Sigmoid colon (tissue), 7 donors: ENCODE measurements at places on chromosomes 3 and 15. TPM values are rescaled to one million over a fixed set of nuclear protein-coding genes. Genes with fewer than 3 reads are reported as not detected.

DNA sequence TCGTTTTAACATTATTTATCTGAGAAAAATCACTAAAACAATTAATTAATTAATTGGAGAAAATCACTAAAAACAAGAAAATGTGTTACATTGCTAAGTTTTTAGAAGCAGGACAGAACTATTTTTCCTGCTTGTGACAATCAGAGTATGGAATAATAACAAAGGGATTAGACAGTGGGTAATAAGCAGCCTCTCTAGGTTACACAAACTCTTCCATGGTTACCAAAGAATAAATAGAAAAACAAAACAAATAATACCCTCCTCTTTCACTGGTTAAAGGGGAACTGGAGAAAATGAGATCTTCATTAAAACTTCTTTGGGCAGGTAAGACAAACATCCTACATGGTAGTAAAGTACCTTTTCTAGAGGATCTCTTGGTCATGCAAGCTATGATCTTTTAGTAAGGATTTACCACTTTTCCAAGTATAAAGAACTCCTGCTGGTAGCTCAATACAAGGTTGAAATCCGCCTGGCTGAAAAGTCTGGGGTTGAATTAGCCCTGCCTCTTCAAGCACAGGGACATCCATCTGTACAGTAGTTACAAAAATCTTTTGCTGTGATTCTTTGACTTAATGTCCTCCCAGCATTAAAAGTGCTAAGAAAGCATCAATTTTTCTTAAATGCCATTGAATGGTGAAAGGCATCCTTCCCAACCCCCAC, 2.5 kb upstream of the PLCH1 start:
- no peak overlapping the region for H3K4me3 ChIP-seq
- no peaks in the 10 kb centered on the region for H3K27me3 ChIP-seq
- no peaks in the 10 kb centered on the region for H3K36me3 ChIP-seq
- no peak overlapping the region for H3K27ac ChIP-seq
- DNase-seq: no peak
- H3K4me1 ChIP-seq: peaks cover 6% of the 10 kb centered on the region

GRCh38 chr3:139532976-139533375, 6.6 kb downstream of the RBP1 start:
- H3K4me3 ChIP-seq: no peak overlapping the region
- peak overlapping the region; percentile 68 for H3K27ac ChIP-seq
- H3K36me3 ChIP-seq: no peaks in the 10 kb centered on the region
- H3K27me3 ChIP-seq: no peaks in the 10 kb centered on the region
- peaks cover 36% of the 10 kb centered on the region for H3K4me1 ChIP-seq

DNA sequence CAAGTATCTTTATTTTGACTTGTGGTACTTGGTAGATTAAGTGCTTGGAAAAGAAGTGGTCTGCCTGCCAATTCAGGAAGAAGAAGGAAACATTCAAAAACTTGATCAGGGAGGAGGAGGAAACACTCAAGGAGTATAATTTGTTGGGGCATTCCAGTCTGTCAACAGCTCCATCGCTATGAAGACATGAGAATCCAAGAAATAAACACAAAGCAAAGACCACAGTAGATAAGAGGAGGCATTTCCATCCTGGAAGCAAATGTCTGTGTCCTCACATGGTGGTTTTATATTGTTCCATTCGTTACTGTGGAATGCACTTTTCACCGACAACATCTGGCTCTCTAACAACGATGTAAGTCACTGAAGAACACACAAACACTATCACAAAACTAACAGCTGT, 176.1 kb upstream of the FRMD4B start:
- H3K4me1 ChIP-seq: no peaks in the 10 kb centered on the region
- H3K27ac ChIP-seq: no peak overlapping the region
- no peak for DNase-seq
- H3K36me3 ChIP-seq: no peaks in the 10 kb centered on the region
- no peaks in the 10 kb centered on the region for H3K27me3 ChIP-seq
- H3K4me3 ChIP-seq: no peak overlapping the region

Gene ETV5
- total RNA-seq: 7.5 TPM
